CD4-positive, alpha-beta T cell (primary cell): ENCODE measurements at places on chromosomes 11 and 22.

GRCh38 chr22:46322711-46323110 is 12.8 kb upstream of the TRMU start:
- no peak overlapping the region for H3K4me3 ChIP-seq
- H3K27ac ChIP-seq: no peak overlapping the region
- H3K36me3 ChIP-seq: no peaks in the 10 kb centered on the region
- DNase-seq: no peak
- H3K4me1 ChIP-seq: no peaks in the 10 kb centered on the region

DNA sequence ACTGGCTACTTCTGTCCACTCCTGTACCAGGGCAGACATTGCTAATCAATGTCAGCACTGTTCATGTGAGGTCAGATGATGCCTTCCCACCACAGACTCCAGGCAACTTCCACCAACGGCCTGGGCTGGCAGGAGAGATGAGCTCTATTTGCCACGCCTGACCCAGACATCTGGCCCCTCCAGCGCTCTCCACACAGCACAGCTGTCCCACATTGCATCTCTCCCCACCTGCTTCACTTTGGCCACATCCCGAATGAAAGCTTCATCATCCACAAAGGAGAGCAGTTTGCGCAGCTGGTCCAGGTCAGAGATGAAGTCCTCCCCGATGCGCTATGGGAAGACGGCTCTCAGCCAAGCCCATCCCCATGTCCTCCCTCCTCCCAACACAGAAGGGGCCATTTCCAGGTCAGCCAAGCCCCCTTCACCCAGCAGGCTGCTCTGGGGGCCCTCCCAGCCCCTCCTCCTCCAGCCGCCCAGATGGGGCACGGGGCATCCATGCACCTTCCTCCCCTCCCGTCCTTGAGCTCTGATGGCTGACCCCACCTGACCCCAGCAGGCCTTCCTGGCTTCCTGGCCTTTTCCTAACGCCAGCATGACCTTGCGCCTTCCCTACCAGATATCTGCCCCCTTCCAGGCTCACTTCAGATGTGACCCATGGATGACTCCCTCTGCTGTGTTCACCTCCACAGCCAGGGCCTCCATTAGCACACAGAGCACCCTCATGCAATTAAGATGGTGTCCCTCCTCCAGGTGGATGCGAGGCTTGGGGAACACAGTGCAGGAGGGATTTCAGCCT is 7.4 kb downstream of the PYGM start:
- H3K36me3 ChIP-seq: peaks cover 28% of the 10 kb centered on the region
- H3K27ac ChIP-seq: no peak overlapping the region
- H3K4me1 ChIP-seq: peaks cover 34% of the 10 kb centered on the region
- H3K4me3 ChIP-seq: no peak overlapping the region

- H3K27ac ChIP-seq: no peak overlapping the region
- H3K4me1 ChIP-seq: peaks cover 13% of the 10 kb centered on the region
- H3K4me3 ChIP-seq: no peak overlapping the region
- no peaks in the 10 kb centered on the region for H3K27me3 ChIP-seq
These were observed 88.3 kb downstream of the TSPAN18 start for GRCh38 chr11:44814881-44815592.

GRCh38 chr11:126124231-126124661 is 61.6 kb upstream of the CDON start:
- no peak for DNase-seq
- no peaks in the 10 kb centered on the region for H3K36me3 ChIP-seq
- no peaks in the 10 kb centered on the region for H3K4me1 ChIP-seq

GRCh38 chr22:30574997-30575671 is 669 bp upstream of the GAL3ST1 start:
- peaks cover 4% of the 10 kb centered on the region for H3K27me3 ChIP-seq
- no peak overlapping the region for H3K27ac ChIP-seq
- peaks cover 10% of the 10 kb centered on the region for H3K4me1 ChIP-seq
- peaks cover 42% of the 10 kb centered on the region for H3K36me3 ChIP-seq
- no peak for DNase-seq

GRCh38 chr11:64994318-64994717 is 2.5 kb downstream of the BATF2 start:
- peaks cover 27% of the 10 kb centered on the region for H3K4me1 ChIP-seq
- H3K27ac ChIP-seq: no peak overlapping the region
- DNase-seq: no peak
- no peak overlapping the region for H3K4me3 ChIP-seq

DNA sequence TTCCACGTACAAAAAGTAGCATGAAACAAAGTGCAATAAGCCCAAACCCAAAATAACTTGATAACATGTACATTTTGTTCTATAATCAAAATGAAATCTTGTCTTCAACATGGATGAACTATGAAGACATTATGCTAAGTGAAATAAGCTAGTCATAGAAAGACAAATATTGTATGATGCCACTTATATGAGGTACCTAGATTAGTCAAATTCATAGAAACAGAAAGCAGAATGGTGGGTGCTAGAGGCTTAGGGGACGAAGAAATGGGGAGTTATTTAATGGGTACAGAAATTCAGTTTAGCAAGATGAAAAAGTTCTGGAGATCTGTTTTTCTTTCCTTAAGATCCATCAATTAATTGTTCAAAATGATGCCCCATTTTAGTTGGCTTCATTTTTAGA is 7.5 kb downstream of the PGM2L1 start:
- H3K27ac ChIP-seq: no peak overlapping the region
- DNase-seq: no peak
- peaks cover 4% of the 10 kb centered on the region for H3K4me1 ChIP-seq
- H3K27me3 ChIP-seq: no peaks in the 10 kb centered on the region

- H3K27me3 ChIP-seq: no peaks in the 10 kb centered on the region
- no peak overlapping the region for H3K4me3 ChIP-seq
- peaks cover 12% of the 10 kb centered on the region for H3K36me3 ChIP-seq
- peaks cover 22% of the 10 kb centered on the region for H3K4me1 ChIP-seq
- DNase-seq: no peak
These were observed 15.2 kb downstream of the ATXN10 start for GRCh38 chr22:45686836-45687235.
